Mammary microvascular endothelial cell (primary cell): ENCODE measurements at places on chromosomes 6 and 20. TPM values are rescaled to one million over a fixed set of nuclear protein-coding genes. Genes with fewer than 3 reads are reported as not detected.

PHACTR3 gene
- total RNA-seq = 0.39 TPM in 1 of 2 replicates, not detected in the other

PNLDC1 gene
- 0.27 TPM in 1 of 2 replicates, not detected in the other for total RNA-seq

ULBP3 gene
- total RNA-seq = 9.7 and 12.5 TPM in 2 replicates

KHDC1L gene
- total RNA-seq = not detected in 2 replicates

CGAS gene
- total RNA-seq = 11.6 and 13.6 TPM in 2 replicates

EMILIN3 gene
- 0.05 TPM in 1 of 2 replicates, not detected in the other for total RNA-seq

CST3 gene
- total RNA-seq = 489 and 519 TPM in 2 replicates

OR2H2 gene
- total RNA-seq = not detected in 2 replicates

RPS6KA2 gene
- 39.9 and 40.0 TPM in 2 replicates for total RNA-seq
